ENCODE measurements at places on chromosomes 16 and 17. TPM values are rescaled to one million over a fixed set of nuclear protein-coding genes. Genes with fewer than 3 reads are reported as not detected.

- no peak for DNase-seq
Observed at GRCh38 chr17:78240012-78240655, 8.7 kb downstream of the TMEM235 start.

SLC16A13 gene
- 1.4 TPM for total RNA-seq

DNA sequence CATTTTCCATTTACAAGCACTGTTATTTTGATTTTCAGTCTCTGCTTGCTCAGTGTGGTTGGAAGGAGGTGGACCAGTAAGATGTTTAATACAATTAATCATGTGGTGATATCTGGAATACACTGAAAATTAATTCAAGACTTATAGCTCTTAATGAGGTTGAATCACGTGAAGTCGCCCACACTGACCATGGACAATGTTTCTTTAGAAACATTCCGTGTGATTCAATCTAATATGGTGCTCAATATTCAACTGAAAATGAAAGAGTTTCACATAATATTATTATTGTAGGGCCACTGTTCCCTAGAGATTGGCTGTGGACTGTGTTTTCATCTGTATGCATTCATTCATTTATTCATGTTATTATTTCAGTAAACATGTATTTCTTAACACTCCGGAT is 45.2 kb upstream of the MAF start:
- no peak for DNase-seq

GRCh38 chr17:44677136-44677535 is 12.4 kb downstream of the CCDC43 start:
- DNase-seq = peak; percentile 10

HOXB5 gene
- total RNA-seq = 0.13 TPM

DCAKD gene
- 32.2 TPM for total RNA-seq

DNA sequence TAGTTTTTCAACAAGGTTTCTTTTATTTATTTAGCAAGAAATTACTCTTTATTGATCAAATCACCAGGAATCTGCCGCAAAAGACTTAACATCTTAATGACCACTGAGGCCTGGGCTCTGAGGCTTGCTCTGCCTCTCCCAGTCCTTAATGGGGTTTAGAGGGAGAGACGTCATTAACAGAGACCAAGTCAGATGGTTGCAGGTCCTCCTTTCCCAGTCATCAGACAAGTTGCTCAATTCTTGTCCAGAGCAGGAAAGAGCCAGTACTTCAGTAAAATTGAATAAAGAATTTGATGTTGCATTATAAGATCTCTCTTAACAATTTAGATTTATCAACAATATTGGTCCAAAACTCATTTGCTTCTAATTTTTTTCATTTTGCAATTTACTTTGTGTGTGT is 2.0 kb downstream of the SEPHS2 start:
- DNase-seq = no peak

DNA sequence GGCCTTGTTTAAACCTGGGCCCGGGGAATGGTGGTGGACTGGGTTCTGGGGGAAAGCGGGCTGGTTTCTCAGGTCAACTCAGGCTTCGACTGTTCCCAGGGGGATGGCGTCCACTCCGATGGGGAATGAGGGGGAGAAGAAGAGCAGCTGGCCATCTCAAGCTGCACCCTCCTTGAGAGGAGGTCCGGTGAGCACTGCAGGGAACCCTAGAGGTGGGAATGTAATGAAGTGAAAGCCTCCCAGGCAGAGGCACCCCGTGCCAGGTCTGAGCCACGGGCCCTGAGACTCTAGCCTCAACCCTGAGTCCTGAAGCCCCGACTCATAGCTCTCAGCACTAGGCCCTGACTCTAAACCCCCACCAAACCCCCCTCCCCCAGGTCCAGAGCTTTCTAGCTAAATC is 1.2 kb upstream of the CDIPT start:
- no peak for DNase-seq

- DNase-seq = peak; percentile 46
Observed at GRCh38 chr16:87945351-87946042, 5.7 kb upstream of the BANP start.

NMT1 gene
- 82.6 TPM for total RNA-seq

- DNase-seq = no peak
Observed at GRCh38 chr17:50877838-50878237, 11.7 kb upstream of the TOB1 start.

DNA sequence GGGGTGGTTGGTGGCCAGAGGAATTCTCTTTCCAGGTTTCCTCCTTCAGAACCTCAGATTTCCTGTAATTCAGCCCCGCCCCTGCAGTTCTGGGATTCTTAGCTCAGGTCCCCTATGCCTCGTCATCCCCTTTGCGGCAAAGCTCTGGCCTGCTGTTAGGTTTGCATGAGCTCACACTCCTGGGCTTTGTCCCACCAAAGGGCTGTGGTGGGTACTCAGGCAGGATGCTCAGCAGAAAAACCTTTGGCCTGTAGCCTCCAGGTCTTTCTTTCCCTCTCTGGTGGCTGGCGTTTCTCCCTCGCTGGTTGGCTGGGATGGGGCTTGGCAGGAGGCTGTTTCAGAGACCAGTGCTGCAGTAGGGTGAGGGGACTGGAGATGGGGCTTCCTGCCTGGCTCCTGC is 9.6 kb upstream of the PLEKHG4 start:
- DNase-seq = peak; percentile 53

DNA sequence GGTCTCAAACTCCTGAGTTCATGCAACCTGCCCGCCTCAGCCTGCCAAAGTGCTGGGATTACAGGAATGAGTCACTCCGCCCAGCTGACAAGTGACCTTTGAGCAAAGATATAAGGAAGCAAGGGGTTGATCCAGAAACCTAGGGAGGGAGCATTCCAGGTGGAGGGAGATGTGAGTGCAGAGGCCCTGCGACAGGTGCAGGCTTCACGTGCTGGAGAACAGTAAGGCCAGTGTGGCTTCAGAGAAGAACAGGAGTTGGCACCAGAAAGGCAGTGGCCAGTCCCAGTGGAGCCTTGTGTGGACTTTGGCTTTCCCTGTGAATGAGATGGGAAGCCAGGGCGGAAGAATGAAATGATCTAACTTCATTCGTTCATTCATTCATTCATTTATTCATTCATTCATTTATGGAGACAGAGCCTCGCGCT is 73.6 kb upstream of the HAS3 start:
- no peak for DNase-seq

- DNase-seq = no peak
Observed at GRCh38 chr16:84498223-84498610, 6.2 kb downstream of the MEAK7 start.

GRCh38 chr17:1180958-1181752 is 1.4 kb upstream of the ABR start:
- no peak for DNase-seq

GRCh38 chr17:46876353-46876887 is 25.0 kb downstream of the WNT9B start:
- no peak for DNase-seq

GRCh38 chr16:30786115-30786935 is 680 bp downstream of the ZNF629 start:
- peak; percentile 51 for DNase-seq

GRCh38 chr17:32746698-32747097 is 130.2 kb downstream of the MYO1D start:
- DNase-seq = no peak

AARS1 gene
- total RNA-seq = 99.2 TPM

- DNase-seq = no peak
Observed at GRCh38 chr17:80830020-80830780, 161.4 kb upstream of the CHMP6 start.

UTS2R gene
- total RNA-seq = not detected

- DNase-seq = no peak
Observed at GRCh38 chr16:752007-752312, 8.6 kb upstream of the MSLN start.

GRCh38 chr16:11640987-11641817 is 27.1 kb upstream of the SNN start:
- DNase-seq = peak; percentile 48

KRT33A gene
- total RNA-seq = not detected

KRTAP17-1 gene
- total RNA-seq = not detected

DNA sequence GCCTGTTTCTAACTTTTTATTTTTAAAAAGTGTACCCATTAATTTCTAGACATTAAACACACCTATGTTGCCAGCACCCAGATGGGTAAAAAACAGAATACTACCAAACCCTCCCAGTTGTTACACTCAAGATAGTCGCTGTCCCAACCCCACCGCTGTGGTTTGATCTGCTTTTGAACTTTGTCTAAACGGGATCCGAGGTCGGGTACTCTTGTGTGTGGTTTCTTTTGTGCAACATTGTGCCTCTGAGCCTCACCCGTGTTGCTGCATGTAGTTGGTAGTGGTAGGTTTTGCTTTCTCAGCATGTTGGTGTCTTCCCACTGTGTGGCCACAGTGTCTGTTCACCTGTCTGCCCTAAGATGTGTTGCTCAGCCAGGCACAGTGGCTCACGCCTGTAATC is 4.3 kb downstream of the KLHL36 start:
- DNase-seq = no peak

ITGAD gene
- total RNA-seq = not detected

DNA sequence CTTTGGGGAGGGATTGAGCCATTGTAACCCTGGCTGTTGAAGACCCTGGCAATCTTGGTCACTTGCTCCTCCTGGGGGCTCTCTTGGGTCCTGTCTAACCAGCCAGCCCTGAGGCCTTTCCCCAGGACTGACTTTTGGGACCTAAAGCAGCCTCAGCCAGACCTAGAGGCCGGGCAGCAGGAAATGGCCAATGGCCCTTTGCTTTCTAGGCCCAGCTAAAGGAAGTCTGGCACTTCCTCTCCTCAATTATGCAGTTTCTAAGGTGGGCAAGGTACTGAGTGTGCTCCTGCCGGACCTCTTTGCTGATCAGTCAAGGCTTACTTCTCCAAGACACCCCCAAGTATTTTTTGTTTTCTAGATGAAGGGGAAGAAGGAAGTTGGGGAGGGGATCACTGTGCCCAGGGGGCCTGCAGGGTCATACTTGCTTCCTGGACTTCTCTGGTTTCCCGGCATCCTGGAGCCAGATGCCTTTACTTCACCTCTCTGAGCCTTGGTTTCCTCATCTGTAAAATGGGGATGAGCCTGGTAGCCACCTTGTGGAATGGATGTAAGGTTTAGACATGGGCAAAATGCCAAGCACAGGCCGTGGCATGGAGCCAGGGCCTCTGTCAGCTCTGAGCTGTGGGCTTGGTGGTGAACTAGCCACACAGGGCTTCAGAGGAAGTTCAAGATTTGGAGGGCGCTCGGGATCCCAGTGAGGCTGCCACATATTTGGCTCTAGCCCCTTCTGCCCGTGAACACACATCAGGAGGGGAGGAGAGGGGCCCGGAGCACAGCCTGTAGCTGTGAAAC is 8.6 kb downstream of the CX3CL1 start:
- peak; percentile 74 for DNase-seq

DNA sequence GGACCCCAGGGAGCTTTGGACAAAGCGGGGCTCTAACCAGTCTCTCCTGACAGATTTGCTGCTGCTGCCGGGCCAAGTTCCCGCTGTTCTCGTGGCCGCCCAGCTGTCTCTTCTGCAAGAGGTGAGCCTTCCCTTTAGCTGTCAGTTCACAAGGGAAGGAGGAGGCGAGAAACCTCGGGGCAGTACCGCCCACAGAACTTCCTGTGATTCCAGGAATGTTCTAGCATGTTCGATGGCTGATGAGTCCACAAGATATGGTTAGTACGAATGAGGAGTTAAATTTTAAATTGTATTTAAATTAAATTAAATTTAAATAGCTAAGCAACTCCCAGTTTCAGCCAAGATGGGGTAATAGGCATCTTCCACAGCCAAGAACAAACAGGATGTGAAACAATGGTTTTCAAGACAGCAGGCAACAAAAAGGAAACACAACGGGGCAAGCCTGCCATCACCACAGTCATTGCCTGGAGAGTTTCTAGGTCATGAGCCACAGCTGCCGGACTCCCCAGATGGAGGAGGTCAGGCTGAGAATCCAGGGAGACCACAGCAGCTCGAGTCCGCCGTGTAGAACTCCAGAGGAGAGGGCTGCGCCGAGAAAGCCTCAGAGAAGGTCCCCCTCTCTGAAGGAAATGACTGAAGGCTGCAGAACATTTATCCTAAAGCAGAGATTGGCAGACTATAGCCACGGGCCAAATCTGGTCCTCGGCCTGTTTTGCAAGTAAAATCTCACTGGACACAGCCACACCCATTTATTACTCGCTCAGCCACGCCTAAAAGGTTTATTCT is 9.5 kb upstream of the TCF25 start:
- DNase-seq = no peak

DNA sequence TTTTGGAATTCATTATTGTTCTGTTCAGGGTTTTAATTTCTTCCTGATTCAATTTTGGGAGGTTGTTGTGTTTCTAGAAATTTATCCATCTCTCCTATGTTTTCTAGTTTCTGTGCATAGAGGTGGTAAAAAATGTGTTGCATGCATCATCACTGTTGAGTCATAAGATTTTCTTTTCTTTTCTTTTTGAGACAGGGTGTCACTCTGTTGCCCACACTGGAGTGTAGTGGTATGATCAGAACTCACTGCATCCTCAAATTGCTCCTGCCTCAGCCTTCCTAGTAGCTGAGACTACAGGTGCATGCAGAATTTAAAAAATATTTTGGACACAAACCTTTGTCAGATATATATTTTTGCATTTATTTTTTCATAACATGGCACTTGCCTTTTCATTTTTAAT is 184.8 kb downstream of the BCAS3 start:
- no peak for DNase-seq

CHCT1 gene
- total RNA-seq = not detected

GRCh38 chr16:77383606-77384187 is 51.1 kb downstream of the ADAMTS18 start:
- DNase-seq = no peak

SPATA20 gene
- 42.2 TPM for total RNA-seq

GRCh38 chr17:74241431-74241830 is 28.1 kb downstream of the TTYH2 start:
- DNase-seq = no peak

DNA sequence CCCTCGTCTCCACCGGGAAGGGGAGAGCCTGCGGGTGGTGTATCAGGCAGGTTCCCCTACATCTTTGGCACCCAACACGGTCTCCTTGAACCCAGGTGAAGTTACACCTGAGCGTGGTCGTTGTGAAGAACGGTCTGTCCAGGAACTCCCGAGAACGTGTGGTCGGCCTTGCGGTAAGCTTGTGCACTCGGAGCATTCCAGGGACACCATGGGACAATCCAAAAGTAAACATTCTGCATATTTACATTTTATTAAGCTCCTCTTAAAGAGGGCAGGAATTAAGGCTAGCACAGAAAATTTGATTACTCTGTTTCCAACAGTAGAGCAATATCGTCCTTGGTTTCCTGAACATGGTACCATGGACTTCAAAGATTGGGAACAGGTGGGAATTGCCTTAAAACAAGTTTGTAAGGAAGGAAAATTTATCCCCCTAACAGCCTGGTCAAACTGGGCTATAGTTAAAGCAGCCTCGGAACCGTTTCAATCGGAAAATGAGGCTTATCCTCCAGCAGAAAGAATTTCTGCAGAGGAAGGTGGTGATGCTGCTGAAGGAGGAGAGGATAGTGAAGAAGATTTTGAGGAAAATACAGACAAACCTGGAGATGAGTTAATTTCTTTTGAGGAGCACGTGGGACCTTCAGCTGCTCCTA is 18.2 kb downstream of the ALOX15B start:
- DNase-seq = no peak

GRCh38 chr16:47778106-47778801 is 317.1 kb downstream of the PHKB start:
- DNase-seq = no peak

SPATA22 gene
- not detected for total RNA-seq

GRCh38 chr17:6420173-6420641 is 14.7 kb downstream of the AIPL1 start:
- DNase-seq = no peak
